ENCODE measurements at places on chromosomes 1 and 21.

DNA sequence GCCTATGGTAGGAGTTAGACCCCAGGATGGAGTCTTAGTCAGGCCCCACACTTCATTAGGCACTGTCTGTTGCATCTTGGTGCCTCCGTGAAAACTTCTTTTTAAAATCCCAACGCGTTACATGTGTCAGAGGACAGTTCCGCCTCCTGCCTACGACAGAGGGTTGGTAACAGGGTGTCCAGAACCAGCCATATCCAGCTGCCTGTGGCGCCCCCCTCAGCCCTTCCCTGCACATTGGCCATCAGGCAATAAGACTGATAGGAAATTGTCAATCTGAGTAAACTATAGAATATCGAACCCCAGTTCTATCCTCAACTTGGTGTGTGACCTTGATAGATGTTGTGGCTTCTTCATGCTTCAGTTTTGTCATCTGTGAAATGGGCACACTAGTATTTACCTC lies 108.6 kb upstream of the CSF3R start:
- DNase-seq = no peak

- DNase-seq = no peak
Observed at GRCh38 chr21:35377505-35378090, 328.5 kb upstream of the RUNX1 start.

- DNase-seq = no peak
Observed at GRCh38 chr1:167159782-167160181, 60.9 kb upstream of the POU2F1 start.

DNA sequence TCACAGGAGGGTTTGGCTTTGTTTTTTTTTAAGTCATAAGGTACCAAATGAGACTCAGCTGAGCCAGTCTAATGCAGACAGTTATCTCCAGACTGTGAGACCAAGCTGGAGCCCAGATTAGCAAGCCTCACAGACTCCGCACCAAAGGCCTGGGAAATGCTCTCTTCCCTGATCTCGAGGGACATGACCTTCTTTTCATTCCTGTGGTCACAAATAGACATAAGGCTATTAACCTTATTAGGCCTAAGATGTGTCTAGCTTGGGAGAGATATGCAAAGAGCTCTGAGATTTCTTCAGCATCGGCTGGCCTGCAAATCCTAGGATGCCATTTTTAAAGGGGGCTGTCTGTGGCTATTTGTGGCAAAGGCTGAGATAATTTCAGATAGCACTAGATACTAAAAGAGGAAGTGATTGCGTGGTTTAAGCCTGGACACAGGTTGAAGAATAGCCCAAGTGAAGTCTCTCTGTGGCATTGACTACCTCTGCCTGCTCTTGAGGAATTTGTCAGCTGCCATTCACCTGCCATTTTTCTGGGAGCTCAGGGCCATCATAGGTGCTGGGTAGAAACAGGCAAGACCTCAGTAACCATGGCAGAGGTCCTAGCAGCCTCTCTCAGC lies 301.3 kb downstream of the SIPA1L2 start:
- DNase-seq = no peak

DNA sequence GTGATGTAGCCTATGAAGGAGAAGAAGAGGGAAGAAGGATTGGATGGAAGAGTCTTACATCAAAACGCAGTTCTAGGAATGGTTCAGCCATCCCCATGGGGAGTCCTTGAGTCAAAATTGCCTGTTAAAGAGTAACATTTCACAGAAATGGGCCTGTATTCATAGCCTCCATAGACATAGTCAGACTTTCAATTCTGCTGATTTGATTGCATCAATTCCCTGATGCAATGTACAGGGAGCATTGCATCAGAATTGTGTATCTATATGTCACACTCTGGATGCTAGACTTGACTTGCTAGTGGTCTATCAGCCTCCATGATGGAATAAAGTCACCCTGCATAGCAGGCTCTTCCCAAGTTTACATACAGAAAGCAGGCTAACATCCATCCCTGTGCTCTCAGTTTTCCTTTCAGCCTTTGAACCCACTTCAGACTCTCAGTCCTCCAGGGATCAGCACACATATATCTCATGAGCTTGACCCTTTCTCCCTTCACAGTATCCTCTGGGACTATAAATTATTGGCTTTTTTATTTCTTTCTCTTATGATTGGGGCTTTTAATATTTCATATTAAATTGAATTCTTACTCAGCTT lies 1111.7 kb upstream of the B3GALT2 start:
- DNase-seq = no peak

- no peak for DNase-seq
Observed at GRCh38 chr1:34640654-34641401, 114.0 kb upstream of the GJB5 start.

GRCh38 chr1:224525411-224526040 lies 90.6 kb upstream of the CNIH3 start:
- no peak for DNase-seq

DNA sequence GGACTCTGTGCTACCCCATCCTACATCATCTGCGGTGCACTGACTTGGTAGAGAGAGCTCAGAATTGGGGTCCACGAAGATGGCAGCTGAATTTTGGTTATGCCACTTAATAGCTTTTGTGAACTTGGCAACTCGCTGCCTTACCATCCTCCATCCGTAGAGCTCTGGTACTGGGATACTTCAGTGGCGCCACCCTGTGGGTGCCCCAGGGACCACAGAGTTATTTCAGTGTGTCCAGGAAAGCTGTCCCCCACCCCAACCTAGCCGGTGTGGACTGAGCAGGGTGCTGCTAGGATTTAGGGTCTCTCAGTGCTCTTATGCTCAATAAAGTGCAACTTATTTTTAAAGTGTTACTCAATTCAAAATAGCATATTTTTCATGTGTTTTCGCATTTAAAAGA lies 9.0 kb upstream of the USF1 start:
- DNase-seq = no peak

GRCh38 chr1:115302390-115302961 lies 35.6 kb downstream of the NGF start:
- DNase-seq = no peak

DNA sequence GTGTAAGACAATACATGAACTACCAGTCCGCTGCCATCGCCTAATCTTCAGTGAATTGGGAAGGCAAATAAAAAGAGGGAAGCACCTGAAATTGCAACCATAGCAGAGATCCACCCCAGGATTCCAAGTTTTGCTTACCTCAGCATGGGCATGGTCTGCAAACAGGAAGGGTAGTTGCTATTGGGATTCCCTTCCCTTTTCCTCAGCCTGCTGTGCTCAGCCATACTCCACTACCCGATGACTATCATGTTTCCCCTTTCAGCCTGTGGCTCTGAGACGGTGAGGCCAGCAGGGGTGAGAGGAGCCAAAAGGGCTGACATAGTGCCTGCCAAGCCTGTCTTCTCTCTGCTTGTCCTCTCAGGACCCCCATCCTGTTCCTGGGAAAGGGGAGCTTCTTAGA lies 64.2 kb downstream of the GPR137B start:
- DNase-seq = no peak

DNA sequence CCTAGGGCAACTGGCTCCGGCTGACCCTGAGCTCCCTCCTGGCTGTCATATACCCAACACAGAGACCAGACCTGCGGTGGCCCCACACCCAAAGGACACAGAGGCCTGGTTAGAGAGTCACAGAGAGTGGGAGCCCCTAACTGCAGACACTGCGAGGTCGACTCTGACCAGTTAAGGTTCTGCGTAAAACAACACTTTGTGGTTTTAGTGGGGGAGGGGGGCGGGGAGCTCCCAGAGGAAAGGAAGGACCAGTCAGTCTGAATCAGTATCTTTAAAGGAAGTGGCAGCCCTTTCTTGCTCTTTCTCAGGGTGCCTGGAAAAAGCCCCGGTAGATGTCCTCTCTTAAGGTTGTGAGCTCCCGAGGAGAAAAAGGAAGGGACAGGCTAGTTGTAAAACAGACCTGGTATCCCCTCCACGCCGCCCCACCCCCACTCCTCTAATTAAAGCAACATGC lies 2.4 kb downstream of the SSBP3 start:
- DNase-seq = no peak

- no peak for DNase-seq
Observed at GRCh38 chr1:220813013-220813412, 26.3 kb downstream of the MTARC1 start.

GRCh38 chr1:15020943-15021745 lies 132.4 kb upstream of the TMEM51 start:
- DNase-seq = no peak

DNA sequence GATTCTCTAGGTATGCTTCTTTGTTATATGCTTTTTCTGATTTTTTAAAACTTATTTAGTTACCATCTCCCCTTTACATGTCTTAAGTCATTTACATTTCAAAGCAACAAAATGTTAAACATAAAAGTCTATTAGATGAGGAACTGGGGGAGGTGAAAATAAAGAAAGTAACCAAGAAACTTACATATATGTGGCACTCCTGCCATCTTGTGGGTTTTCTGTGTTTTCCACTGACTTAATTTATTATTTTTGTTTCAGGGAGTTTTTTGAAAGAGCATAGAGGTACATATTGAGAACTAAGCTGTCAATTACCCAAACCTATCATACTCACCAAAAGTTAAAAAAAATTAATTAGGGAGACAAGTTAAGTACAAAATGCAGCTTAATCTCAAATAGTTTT lies 1531.1 kb downstream of the MRPL39 start:
- DNase-seq = no peak

DNA sequence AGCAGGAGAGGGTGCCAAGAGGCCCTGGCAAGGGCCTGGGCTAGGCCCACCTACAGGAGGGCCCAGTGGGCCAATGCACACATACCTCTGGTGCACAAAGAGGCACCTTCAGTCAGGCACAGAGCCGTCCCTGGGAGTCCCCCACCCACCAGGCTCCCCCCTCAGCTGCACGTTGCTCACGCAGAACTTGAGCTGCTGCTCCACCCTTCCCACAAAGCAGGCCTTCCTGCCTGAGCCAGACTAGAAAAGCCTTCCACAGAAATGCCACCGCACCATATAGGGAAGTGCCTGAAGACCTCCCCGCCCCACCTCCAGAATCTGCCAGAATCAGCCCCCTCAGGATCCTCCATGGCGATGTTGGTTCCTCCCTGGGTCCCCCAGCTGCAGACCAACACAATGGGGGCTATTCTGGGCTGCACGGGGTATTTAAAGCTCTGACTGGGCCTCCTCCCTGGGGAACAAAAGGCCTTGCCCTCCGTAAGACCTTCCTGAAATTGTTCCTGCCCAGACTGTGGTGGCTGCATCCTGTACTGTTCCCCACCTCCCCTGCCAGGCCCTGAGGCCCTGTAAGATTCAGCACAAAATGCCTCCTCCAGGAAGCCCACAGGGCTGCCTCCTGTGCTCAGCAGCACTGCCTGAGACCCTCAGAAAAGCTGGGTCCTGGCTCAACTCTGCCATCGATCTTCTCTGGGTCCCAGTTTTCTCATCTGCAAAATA lies 27.2 kb downstream of the HSPG2 start:
- DNase-seq = peak; percentile 27

DNA sequence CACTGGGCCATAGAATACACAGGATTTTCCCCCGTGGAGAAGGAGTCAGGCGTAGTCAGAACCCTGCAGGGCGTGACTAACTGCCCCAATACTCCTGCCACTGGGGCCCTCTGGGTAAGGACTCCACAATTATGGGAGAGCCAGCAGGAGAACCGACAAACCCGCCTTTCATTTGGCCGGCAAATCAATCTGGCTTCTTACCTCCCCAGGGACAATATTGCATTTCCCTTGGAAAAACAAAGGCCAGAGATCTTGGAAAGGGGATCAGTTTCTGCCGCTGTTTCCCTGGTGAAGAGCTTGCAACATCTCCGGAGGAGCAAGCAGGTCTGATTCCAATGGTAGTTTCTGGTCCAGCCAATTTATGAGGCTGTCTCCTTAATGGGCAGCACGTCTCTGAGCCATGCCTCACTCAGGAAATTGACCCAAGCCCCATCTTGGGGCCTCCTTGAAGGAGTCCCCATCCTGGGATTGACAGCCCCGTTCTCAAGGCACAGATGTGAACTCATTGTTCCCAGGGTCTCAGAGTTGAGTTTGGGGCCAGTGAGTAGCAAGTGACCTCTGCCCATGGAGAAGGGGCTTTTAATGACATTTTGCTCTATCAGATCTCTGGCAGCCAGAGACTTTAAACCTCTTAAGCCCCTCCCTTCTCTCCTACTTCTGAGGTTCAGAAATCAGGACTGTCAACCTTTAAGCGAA lies 4.3 kb downstream of the TRABD2B start:
- no peak for DNase-seq

- DNase-seq = no peak
Observed at GRCh38 chr1:14761291-14762153, 163.0 kb downstream of the KAZN start.
